WTC11 (cell line): ENCODE measurements at places on chromosomes 1 and 21. TPM values are rescaled to one million over a fixed set of nuclear protein-coding genes. Genes with fewer than 3 reads are reported as not detected.

Gene KCNE2
- 0.23 to 0.62 TPM (median 0.44 TPM) in 3 replicates for total RNA-seq

Gene PTPN14
- 83.3 to 88.4 TPM (median 86.4 TPM) in 3 replicates for total RNA-seq

DNA sequence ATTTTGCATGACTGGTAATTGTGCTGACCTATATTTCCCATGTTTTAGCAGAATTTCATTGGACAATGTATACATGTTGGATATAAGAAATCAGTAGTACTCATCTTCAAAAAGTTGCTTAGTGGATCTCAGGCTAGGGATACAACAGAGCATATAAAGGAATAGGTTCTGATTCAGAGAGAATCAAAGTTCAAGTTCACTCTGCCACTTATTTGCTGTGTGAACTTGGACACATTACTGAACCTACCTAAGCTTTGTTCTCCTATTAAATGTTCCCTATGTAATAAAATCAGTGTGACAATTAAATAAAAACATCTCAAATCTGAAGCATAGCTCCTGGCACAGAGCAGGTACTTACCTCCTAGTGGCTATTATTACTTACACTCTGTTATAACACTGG lies 9.3 kb downstream of the CD58 start:
- peaks cover 7% of the 10 kb centered on the region for H3K4me1 ChIP-seq
- no peak overlapping the region for H3K4me3 ChIP-seq
- H3K27me3 ChIP-seq = no peaks in the 10 kb centered on the region
- peaks cover 26% of the 10 kb centered on the region for H3K36me3 ChIP-seq
- no peak overlapping the region for H3K27ac ChIP-seq

Gene EFNA1
- 6.0 to 7.3 TPM (median 6.5 TPM) in 3 replicates for total RNA-seq

Gene IFNLR1
- 6.6 to 7.9 TPM (median 7.7 TPM) in 3 replicates for total RNA-seq

DNA sequence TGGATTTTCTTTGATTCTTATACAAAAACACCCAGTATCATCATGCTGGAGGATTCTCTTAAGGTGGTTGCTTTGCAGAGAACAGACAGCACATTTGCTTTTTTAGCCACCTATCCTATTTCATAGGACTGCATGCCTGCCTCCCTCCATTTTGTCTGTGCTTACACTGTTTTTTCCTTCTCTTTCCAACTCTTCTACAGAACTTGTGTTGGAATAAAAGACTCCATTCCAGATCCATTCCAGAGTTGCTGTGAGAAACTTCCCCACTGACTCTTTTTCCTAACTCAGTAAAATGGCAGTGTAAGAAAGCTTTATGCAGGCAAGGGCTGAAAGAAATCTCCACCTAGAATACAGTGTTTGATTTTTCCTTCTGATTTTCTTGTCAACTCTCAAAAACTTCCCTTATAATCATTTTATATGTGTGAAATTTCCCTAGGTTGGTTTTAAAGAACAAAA lies 5.2 kb upstream of the ARID1A start:
- H3K27me3 ChIP-seq = no peaks in the 10 kb centered on the region
- no peak for DNase-seq
- no peak overlapping the region for H3K4me3 ChIP-seq
- H3K4me1 ChIP-seq = peaks cover 37% of the 10 kb centered on the region

Gene LEMD1
- total RNA-seq = 14.7 to 26.3 TPM (median 15.3 TPM) in 3 replicates

DNA sequence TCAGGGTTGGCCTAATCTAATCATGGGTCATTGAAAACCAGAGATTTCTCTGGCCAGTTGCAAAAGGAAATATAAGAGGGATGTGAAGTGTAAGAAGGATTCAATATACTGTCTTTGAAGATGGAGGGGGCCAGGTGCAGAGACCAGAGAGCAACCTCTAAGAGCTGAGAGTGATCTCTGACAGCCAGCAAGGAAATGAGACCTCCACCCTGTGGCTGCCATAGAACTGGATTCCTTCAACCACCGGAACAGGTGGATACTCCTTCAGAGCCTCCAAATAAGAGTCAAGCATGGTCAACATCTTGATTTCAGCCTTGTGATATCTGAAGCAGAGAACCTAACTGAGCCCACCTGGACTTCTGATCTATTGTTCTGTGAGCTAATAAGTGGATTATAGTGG lies 128.4 kb downstream of the CYYR1 start:
- peaks cover 12% of the 10 kb centered on the region for H3K36me3 ChIP-seq
- no peak overlapping the region for H3K27ac ChIP-seq
- peaks cover 6% of the 10 kb centered on the region for H3K4me1 ChIP-seq
- H3K4me3 ChIP-seq = no peak overlapping the region
